ENCODE measurements at places on chromosomes 3 and 15.

GRCh38 chr3:120052225-120052624 lies 42.0 kb downstream of the GSK3B start:
- DNase-seq, result no peak

- DNase-seq, result peak; percentile 91
Measured at GRCh38 chr15:81293728-81294515, 30.0 kb downstream of the STARD5 start.

DNA sequence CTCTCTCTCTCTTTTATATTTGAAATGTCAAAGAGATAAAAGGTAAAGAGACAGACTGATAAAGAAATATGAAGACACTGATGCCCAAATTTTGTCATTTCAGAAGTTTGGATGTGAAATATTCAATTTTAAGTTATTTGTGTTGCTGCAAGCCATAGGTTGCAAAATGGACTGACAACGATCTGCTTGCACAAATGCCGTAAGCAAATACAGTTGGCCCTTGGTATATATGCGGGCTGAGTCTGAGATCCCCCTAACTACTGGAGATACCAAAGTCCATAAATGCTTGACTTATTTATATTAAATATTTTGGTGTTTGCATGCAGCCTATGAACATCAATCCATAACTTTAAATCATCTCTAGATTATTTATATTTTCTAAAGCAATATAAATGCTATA lies 1459.1 kb upstream of the ALCAM start:
- no peak for DNase-seq

DNA sequence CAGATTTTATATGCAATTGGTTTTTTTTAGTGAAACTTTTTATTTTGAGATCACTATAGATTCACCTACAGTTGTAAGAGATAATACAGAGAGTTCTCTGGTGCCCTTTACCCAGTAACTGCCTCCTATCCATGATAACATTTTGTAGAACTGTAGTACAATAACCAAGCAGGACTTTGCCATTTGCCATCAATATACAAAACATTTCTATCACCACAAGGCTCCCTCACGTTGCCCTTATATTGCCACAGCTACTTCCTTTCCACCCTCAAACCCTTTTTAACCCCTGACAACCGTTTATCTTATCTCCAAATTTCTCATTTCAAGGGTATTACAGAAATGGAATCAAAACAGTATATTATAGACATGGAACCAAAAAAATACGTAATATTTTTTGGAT lies 130.7 kb upstream of the GOLGA6L4 start:
- no peak for DNase-seq

DNA sequence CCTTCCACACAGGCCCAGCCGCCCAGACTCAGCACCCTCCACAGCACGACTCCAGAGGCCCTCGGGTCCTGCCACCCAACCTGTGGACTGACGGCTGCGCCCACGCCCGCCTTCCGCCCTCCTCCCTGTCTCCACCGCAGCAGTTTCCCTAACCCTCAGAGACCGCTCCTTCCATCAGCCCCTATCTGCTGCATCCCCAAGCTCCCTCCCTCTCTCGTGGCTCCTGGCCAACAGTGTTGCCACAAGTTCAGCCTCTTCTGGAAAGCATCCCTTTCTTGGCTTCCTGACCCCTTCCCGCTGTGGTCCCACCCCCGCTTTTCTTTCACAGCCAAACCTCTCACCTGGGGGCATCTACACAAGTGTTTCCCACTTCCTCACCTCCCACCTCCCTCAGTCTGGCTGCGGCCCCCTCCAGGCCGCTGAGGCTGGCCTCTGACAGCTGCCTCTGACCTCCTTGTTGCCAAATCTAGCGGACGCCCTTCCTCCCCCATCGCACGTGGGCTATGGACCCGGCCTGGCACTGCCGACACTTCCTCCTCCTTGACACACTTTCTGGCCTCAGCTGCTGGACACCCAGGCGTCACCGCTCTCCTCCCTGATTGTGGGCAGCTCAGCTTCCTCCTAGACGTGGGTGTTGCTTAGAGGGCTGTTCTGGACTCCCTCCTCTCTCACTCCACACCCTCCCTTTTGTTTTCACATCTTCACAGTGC lies 168.8 kb upstream of the TLE3 start:
- peak; percentile 58 for DNase-seq
